Kidney glomerular epithelial cell (primary cell): ENCODE measurements at places on chromosomes 1 and 21.
A peak's percentile ranks its signal among the peaks of the same experiment; 100 is the strongest.

DNA sequence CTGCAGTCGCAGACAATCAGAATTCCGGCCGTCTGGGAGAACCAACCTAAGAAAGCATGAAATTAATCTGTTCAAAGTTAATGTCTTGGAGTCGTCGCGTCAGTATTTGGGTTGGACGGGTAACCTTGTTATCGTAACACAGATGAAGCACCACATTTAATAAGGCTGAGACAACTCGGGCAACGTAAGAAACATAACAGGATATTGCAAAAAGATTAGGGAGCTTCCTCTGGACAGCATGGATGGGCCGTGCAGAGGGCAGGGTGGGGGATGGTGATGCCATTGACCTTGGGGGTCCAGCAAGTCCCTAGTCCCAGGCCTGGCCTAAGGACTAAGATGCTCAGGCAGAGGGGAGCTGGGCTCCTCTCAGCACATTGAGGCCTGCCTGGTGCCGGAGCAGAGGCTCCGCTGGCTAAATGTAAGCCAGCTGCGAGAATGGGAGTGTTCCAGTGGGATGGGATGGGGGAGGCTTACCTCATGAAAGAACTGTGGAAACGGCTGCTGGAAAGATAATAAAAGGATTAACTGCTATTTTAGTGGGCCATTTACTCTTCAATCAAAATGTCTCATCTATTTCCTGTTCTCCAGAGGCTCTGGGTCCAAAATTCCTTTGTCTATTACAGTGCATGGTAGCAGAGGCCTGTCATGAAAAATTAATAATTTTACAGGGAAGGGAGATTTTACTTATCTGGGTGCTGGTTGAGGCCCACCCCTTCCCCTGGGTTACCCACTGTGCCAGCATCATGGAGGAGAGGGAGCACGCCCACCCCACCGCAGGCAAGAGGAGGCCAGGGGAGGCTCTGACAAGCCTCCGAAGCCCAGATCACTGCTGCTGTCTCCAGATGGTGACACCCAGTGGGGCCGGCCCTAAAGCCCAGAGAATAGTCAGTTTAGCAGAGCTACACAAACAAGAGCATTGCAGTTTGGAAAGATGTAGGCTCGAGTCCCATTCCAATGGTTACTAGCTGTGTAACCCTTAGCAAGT, 131.6 kb downstream of the DMRTB1 start:
- no peak for DNase-seq

DNA sequence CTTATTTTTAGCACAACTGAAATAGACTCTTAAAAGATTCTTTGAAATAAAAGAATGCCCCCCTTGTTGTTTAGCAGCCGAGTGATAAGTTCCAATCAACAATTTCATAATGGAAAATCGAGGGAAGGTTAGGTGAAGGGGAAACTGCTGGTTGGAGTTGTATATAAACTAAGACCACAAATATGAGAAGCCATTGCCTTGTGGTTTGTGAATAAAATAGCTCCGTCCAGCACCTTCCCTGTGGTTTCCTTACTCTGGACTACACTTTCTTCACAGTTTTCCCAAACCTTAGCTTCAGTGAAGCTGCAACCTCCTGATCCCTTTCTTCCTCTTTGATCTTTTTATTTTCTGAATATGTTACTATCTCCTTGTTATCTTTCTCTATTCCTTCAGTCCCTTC, 6.7 kb upstream of the RAB3GAP2 start:
- no peak for DNase-seq

- no peak for DNase-seq
These were observed 59.5 kb downstream of the OMA1 start for GRCh38 chr1:58487002-58487401.

GRCh38 chr1:156146769-156147405, 6.5 kb upstream of the SEMA4A start:
- DNase-seq = no peak

GRCh38 chr1:46335081-46335480, 5.5 kb upstream of the NSUN4 start:
- DNase-seq = no peak

DNA sequence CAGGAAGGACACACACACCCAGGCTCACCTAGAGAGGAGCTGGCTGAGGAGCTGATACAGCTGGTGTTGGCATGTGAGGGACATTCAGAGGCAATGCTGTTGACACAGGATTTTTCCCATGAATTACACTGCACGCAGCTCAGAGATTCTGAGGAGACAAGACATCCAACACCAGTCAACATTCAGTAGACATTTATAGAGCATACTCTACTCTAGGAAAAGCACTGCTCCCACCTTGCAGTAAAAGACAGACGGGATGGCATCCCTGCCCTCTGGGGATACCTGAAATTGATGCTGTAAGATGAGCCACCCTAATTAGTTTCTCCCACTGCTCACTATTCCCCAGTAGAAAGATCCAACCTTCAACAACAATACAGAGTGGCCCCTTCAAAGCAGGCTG, 5.1 kb downstream of the LYPD8 start:
- no peak for DNase-seq

- no peak for DNase-seq
These were observed 836 bp upstream of the GBP4 start for GRCh38 chr1:89199525-89200031.

DNA sequence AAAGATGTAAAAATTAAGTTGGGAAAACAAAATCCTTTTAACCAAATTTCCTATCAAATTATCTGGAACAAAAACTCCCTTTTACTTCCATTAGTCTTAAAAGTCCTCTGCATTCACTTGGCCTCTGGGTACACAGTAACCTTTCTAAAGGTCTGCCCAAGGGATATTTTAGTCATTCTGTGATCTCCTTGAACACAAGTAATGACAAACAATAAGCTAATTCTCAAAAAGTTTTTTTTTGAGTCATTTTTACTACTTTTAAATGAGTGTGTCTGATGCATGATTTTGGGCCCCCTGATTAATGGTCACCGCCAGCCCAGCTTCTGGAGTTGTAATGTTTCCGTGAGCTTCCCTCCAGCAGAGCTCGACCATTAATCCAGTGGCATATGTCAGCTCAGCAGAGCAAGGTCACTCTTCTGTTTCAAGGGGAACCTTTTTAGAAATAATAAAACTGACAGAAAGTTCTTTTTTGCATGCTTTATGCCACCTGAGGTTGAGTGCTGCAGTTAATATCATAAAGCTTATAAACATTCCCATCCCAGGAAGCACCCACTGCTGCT, 14.3 kb downstream of the SAMSN1 start:
- DNase-seq = no peak

GRCh38 chr1:67214420-67215174, 48.3 kb downstream of the IL23R start:
- DNase-seq = peak; percentile 86

DNA sequence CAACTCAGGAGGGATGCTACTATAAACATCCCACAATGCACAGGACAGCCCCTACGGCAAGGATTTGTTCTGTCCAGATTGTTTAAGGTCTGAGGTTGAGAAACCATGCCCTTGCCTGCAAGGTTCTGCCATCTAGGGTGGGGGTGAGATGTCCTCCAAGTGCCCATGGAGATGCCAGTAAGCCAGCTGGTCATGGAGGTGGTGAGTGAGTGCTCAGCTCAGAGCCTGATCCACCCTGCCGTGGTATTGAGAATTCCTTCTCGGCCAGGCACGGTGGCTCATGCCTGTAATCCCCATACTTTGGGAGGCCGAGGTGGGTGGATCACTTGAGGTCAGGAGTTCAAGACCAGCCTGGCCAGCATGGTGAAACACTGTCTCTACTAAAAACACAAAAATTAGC, 13.3 kb upstream of the CTRC start:
- no peak for DNase-seq

GRCh38 chr1:198677027-198677426, 38.2 kb downstream of the PTPRC start:
- peak; percentile 28 for DNase-seq
